ENCODE measurements at places on chromosomes 6 and 20. TPM values are rescaled to one million over a fixed set of nuclear protein-coding genes. Genes with fewer than 3 reads are reported as not detected.

The GRM4 gene
- 1.6 TPM for total RNA-seq

The EYS gene
- 2.1 TPM for total RNA-seq

The ZNF334 gene
- 3.7 TPM for total RNA-seq

The RIPPLY2 gene
- total RNA-seq, result 1.6 TPM

The GTSF1L gene
- not detected for total RNA-seq

The HLA-DQA1 gene
- 1.0 TPM for total RNA-seq

The BHLHE23 gene
- total RNA-seq, result not detected

The PRR18 gene
- 0.52 TPM for total RNA-seq

The MICAL1 gene
- 32.4 TPM for total RNA-seq

The RTF2 gene
- 68.4 TPM for total RNA-seq

The SLC24A3 gene
- total RNA-seq, result 15.7 TPM

The CCR6 gene
- 0.52 TPM for total RNA-seq

The PHACTR1 gene
- total RNA-seq, result 5.7 TPM

The CST4 gene
- not detected for total RNA-seq

The KCNB1 gene
- 2.1 TPM for total RNA-seq

All from skeletal muscle tissue (tissue), 5 donors.